ENCODE measurements at places on chromosomes 1 and 21.

DNA sequence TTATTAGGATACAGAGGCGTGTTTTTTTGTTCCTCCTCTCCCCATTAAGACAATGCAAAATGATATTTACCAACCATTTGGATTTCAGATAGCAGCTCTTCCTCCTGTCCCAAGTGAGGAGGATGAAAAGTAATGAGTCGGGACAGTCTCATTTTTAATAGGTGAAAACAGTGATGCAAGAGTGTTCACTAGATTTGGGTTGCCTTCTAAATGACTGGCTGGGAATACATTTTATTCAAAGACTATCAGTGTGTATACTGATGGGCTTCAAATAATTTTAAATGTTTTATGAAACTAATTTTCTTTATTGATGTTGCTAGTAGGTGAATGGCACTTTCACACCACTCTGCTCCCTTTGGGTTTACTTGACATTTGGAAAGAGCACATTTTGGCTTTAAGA is 2.1 kb downstream of the RCOR3 start:
- DNase-seq: no peak

DNA sequence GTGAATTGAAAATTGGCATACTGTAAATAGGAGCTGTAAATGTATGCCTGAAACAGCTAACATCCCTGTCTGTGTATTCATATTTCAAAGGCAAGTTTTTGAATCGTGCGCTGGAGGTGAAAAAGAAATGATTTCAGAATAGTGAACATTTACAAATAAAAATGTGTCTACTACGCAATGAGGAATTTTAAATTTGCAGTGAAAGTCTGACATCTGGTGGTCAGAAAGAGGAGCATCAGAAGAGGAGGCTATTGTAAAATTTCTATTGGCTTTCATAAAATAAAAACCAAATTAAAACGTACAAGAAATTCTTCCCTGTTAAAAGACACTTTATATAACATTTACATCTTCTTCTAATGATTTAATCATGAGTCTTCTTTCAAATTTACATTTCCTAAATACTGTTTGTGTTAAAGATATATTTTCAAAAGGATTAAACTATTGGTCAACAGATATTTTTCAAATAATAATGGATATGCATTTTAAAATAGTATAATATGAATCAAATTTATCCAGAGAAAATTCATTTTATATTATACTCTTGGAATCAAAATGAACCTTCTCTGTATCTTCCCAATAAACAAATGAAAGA is 113.7 kb upstream of the RRP15 start:
- DNase-seq: no peak

DNA sequence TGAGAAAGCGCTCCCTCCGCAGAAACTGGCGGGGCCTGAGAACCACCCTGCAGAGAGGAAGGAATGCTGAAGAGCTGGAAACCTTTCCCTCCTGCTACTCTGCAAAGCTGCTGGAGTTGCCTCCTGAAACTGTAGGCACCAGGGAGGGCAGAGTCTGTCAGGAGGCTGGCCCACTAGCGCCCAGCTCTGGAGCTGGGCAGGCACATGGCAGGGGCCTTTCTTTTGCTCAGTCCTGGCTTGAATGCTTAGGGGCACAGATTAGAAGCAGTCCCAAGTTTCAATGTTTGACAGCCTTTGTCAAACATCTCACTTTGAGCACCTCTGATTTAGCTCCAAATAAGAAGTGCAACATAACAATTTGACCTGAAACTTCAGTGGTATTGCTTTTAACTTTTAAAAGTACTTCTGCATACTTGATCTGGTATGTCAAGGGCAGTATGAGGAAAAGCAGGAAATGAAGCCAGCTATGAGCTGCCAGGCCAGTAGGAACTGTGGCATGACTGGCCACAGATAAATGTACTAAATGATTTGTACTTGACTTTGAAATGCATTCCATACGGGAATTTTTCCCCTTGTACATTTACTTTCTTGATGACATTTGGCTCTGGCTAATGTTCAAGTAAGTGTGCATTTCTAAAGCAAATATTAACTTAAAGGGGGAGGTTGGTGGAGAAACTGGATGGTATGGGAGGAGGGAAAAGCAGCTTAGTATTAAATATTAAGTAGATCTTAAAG is 7.2 kb downstream of the C1orf116 start:
- DNase-seq: no peak

DNA sequence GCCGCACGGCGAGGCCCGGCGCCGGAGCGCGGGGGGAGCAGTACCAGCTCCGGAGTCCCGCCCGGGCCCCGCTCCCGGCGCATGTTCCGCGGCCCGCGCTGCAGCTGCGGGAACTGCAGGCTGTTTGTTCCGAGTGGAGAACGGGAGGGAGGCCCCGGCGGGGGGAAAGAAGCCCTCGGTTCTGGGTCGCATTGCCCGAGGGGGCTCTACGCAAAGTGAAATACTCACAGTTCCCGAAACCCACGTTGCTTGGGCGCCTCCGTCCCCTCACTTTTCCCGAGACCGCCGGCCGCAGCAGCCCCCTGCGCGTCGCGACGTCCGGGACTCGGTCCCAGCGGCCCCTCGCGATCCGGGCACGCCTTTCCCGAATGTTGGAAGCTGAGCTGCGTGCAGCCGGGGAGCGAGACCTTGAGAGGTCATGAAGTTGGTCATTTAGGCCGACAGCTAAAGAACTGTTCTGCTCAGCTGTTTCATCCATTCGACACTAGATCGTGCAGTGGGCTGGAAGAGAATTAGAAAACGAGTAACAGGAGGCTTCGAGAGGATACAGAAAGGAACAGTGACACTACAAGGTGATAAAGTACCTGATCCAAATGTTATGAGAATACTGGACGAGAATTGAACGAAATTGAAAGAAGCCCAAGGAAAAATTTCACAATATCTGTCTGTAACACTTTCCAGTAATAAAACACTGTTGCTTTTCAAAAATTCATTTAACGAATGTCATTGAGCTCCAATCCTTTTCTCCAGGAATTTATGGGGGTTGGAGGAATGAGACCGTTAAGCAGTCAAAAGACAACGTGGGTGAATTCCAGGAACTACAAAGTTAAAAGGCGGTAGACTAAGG is 657 bp upstream of the LIN9 start:
- no peak for DNase-seq

- no peak for DNase-seq
These were observed 87.1 kb downstream of the DAB1 start for GRCh38 chr1:57336793-57337192.

- no peak for DNase-seq
These were observed 3.9 kb upstream of the ZNF678 start for GRCh38 chr1:227559499-227559898.

GRCh38 chr1:45836451-45836850 is 33.0 kb downstream of the MAST2 start:
- DNase-seq: no peak

- DNase-seq: no peak
These were observed 197.8 kb downstream of the PBX1 start for GRCh38 chr1:164756741-164757140.

DNA sequence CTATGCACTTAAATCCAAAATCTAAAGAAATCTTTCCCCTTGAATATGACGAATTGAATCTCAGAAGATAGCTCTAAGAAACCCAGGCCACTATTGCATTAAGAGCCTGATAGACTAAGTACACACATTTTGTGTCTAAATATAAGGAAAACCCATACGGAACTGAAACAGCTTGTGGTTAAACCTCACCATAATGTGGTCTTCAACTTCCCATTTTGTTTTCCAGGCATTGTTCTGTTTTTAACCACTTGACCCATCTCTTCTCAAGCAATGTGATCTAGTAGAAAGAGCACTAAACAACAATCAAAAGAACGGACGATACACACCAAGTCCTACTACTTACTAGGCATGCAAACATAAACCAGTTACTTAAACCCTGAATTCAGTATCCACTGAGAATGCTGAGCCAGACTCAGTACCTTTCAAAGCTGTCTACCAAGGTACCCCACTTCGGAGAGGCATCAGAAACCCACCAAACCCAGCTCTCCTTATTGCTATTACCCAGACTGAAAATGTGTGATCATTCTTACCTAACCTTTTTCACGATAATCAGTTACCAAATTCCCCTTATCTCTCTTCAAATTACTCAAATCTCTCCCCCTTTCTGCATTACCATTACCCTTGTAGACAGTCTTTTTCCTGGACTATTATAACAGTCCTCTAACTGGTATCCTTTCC is 12.8 kb downstream of the OTUD7B start:
- no peak for DNase-seq

- DNase-seq: no peak
These were observed 9.7 kb downstream of the TLR5 start for GRCh38 chr1:223133306-223133823.

DNA sequence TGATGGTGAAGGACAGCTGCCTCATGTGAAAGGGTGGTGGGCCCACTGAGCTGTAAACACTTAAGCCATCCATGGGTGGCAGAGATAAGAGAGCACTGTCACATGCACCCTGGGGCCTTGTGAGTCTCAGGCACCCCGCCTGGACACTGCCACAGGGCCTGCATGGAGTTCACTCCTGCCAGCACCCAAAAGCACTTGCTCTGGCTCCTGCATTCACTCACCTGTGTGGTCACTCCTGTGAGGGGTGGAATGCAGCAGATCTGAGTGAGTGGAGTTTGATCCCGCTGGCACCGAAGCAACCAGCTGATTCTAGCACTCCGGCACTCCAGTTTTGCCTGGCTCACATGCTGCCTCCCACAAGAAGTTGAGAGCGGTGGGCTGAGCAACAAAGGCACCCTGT is 1142.1 kb upstream of the PRMT6 start:
- no peak for DNase-seq

DNA sequence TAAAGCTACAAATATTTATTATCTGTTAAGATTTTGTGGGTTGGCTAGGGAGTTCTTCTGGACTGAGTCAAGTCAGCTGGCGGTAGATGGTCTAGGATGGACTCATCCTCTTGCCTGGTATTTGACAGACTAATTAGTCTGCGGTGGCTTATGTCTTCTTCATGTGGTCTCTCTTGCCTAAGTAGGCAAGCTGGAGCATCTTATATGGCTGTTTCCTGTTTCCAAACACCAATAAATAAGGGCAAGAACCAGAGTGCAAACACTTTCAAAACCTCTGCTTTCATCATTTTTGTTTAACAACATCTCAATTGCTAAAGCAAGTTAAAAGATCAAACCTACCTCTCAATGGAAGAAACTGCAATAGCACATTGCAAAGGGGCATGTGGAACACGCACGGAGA is 484.8 kb downstream of the PTPRC start:
- DNase-seq: no peak

- DNase-seq: no peak
These were observed 40.1 kb downstream of the TRAPPC10 start for GRCh38 chr21:44052071-44052829.

GRCh38 chr1:212004895-212005608 is 30.3 kb downstream of the INTS7 start:
- DNase-seq: no peak

DNA sequence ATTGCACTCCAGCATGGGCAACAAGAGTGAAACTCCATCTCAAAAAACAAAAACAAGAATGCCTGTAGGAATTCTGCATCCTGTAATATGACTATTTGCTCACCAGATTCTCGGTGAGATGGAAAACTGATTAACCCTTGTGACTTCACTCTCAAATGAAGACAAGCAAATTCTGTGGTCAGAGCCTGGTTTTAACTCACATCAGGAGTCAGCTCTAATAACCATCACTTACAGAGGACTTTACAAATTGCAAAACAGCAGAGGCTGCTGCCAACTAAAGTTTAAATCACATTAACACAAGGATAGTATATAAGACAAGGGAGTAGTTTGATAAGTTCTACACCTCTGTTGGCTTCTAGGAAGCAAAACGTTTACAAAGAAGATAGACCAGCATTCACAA is 35.7 kb upstream of the FAM163A start:
- DNase-seq: no peak

- no peak for DNase-seq
These were observed 57.3 kb downstream of the MACF1 start for GRCh38 chr1:39261712-39262221.

GRCh38 chr1:59714966-59715365 is 99.8 kb upstream of the HOOK1 start:
- no peak for DNase-seq

DNA sequence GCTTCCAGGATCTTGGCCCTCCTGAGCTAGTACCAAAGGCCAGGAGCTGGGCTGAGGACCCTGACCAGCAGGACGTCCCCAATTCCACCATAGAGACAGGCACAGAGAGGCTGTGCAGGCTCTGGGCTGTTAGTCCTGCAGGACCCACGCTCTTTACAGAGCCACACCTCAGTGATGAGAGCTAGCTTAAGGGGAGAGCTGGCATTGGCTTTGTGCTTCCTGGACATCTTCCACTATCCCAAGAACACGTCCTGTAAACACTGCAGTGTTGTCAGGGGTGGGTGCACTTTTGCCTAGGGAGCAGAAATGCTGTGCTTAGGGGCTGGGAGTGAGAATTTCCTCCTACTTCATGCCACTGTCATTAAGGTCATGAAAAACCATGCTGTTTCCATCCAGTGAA is 91.7 kb upstream of the EDN2 start:
- DNase-seq: no peak

- no peak for DNase-seq
These were observed 50.4 kb downstream of the RHOU start for GRCh38 chr1:228785366-228786330.

DNA sequence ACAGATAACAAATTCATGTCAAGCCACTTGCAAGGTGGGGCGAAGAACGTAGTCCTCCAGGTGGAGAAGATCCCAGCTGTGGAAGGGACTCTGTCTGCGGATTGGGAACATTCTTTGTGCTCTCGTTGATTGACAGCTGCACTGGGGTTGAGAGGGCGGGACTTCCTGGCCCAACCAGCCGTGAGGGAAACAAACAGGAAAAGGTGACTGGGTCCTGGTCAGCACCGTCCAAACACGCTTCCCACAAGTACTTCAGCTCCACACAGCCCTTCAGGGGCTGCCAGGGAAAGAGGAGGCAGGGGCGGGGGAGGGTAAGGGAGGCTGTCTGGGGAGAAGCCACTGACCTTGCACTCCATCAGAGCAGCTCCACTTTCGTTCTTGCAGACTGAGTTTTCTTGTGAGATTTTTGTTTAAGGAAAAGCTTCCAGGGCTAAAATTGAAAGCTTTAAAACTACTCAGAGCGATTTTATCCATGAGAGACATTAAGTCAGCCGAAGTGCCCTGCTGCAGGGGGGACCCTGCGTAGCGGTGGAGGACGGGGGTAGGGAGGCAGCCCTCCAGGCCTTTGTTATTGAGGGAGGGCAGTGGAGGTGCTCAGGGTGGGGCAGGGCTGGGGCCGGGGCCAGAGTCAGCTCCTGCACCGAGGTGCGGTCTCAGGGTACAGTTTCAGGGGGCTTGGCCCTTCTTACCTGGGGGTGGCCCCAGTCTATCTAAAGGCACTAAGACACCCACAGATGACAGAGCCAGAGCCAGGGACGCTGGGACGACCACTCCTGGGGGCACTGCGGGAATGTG is 21.6 kb upstream of the STUM start:
- DNase-seq: no peak

GRCh38 chr21:16162953-16163352 is 433.2 kb downstream of the USP25 start:
- no peak for DNase-seq

- no peak for DNase-seq
These were observed 149.1 kb downstream of the FCRL5 start for GRCh38 chr1:157403203-157403602.

- no peak for DNase-seq
These were observed 105.3 kb upstream of the DPT start for GRCh38 chr1:168834225-168834872.
